Diencephalon (tissue), 1 donor: ENCODE measurements at places on chromosomes 6 and 20. TPM values are rescaled to one million over a fixed set of nuclear protein-coding genes. Genes with fewer than 3 reads are reported as not detected.

The SRMS gene
- total RNA-seq: not detected

The OVOL2 gene
- not detected for total RNA-seq

The SOX4 gene
- 275 TPM for total RNA-seq

The MTFR2 gene
- 0.92 TPM for total RNA-seq

The R3HDML gene
- total RNA-seq: not detected

The NFKBIL1 gene
- 16.1 TPM for total RNA-seq

The DYNLT1 gene
- total RNA-seq: 90.0 TPM

The C6orf132 gene
- total RNA-seq: 0.23 TPM
